ENCODE measurements at places on chromosomes 6 and 20. TPM values are rescaled to one million over a fixed set of nuclear protein-coding genes. Genes with fewer than 3 reads are reported as not detected.

Gene SLA2
- total RNA-seq, result 0.10 TPM

Gene HAO1
- total RNA-seq, result not detected

Gene CST1
- total RNA-seq, result 0.44 TPM

Gene CGA
- total RNA-seq, result 0.48 TPM

Gene EPB41L2
- total RNA-seq, result 40.7 TPM

Gene ISM1
- total RNA-seq, result 0.26 TPM

Gene TGM3
- not detected for total RNA-seq

Gene RIPPLY2
- total RNA-seq, result not detected

Gene IL17A
- total RNA-seq, result not detected

Gene SRSF12
- 2.4 TPM for total RNA-seq

Gene CD93
- 0.02 TPM for total RNA-seq

Gene C4B
- 1.1 TPM for total RNA-seq

Gene COX4I2
- not detected for total RNA-seq

Gene HLA-DPB1
- not detected for total RNA-seq

Gene COL20A1
- total RNA-seq, result 0.81 TPM

Gene RAB44
- 0.03 TPM for total RNA-seq

Gene HLA-DRA
- total RNA-seq, result not detected

Gene HSPA1L
- 1.1 TPM for total RNA-seq

Gene ABHD16B
- not detected for total RNA-seq

Gene C6orf52
- total RNA-seq, result 2.1 TPM

Gene GJA10
- total RNA-seq, result not detected

Gene ZKSCAN4
- total RNA-seq, result 2.6 TPM
